GM19239 (cell line): ENCODE measurements at places on chromosomes 1 and 21.

GRCh38 chr1:38326135-38326534 lies 279.5 kb upstream of the POU3F1 start:
- DNase-seq, result no peak

DNA sequence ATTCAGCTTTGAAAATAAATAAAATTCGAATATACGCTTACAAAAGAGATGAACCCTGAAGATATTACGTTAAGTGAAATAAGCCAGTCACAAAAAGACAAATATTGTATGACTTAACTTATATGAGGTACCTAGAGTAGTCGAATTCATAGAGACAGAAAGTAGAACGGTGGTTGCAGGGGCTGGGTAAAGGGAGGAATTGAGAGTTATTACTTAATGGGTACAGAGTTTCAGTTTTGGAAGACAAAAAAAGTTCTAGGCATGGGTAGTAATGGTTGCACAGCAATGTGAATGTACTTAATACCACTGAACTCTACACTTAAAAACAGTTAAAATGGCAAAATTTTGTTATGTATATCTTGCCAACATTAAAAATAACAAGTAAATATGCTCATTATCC lies 48.6 kb upstream of the ZNHIT6 start:
- no peak for DNase-seq

DNA sequence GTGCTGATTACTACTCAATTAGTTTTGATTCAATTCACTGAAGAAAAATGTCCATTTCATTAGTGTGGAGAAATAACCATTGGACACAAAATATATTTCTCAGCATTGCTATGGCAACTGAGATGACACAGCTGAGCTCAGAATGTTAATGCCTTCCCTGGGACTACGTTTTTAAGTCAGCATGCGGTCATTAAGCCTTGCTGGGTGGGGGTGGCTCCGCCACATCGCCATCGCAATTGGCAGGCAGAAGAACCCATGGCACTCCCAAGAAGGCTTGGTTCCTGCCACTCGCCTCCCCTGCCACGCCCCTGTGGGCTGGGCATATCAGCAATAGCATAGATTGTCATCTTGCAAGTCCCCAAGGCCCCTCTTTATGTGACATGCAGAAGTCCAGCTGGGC lies 256.7 kb upstream of the CAMK1G start:
- DNase-seq, result no peak

GRCh38 chr1:92851729-92852128 lies 19.9 kb downstream of the RPL5 start:
- DNase-seq, result no peak

GRCh38 chr1:108880850-108881249 lies 4.1 kb downstream of the GPSM2 start:
- no peak for DNase-seq

DNA sequence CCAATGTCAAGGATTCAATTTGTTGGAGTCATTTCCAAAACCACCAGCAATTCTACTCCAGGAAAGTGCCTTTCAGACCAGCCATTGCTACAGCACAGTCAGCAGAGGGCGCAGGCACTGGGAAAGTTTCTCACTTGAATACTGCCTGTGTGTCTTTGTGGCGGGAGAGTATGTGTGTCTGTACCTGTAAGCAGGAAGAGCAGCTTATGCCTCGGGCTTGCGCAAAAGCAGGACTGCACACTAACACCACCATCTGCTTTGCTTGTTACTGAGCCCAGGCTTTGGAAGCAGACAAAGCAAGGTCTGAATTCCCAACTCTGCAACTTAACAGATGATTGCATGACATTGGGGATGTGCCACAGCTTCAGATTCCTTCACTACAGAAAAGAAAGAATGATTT lies 7.0 kb upstream of the CTSE start:
- peak; percentile 44 for DNase-seq

GRCh38 chr1:35287807-35288640 lies 19.5 kb downstream of the ZMYM4 start:
- DNase-seq, result no peak

DNA sequence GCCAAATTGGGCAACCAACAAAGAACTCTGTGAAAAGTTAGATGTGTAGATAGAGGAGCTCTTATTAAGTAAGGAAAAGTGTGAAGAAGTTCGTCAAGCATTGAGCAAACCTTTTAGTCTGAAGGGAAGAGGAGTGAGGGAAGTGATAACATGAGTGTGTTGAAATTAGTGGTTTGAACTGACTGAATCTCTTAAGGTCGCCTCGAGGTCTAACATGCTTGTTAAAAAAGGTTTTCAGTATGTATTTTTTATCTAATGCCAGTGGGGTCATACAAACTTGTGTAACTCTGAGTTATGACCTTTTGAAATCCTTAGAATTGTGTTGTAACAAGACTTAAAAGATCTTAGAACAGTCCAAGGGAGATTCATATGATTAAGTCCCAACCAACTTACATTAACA lies 34.1 kb downstream of the SOAT1 start:
- DNase-seq, result no peak

DNA sequence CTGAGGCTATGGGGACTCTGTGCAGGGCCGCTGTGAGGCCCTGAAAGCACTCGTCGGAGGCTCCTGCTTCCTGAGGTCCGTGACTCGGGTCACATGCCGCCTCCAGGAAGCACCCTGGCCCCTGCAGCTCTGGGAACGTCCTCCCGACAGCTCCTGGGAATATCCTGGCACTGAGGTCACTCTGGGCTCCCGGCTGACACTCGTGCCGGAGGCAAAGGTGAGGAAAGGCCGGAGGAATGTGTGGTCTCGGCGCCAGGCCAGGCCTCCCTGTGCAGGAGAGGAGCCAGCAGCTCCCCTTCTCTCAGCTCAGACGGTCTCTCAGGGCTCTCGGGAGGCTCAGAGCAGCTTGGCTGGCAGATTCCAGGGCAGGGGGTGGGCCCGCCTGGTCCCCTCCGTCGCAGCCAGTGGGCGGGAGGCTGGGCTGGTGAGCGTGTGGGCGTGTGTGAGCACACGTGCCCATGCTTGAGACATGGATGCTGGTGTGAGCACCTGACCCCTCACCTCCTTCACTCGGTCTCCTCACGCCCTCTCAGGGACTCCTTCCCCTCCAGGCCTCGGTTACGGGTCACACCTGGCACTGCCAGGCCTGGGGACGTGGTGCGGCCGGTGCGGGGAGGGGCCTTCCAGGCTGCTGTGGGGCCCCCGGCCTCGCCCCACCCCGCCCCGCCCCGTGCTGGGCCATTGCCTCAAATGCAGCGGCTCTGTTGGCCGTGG lies 5.5 kb upstream of the RNF223 start:
- DNase-seq, result peak; percentile 77

GRCh38 chr1:30964706-30965105 lies 56.1 kb upstream of the SDC3 start:
- DNase-seq, result no peak
